ENCODE measurements at places on chromosomes 11 and 22.

DNA sequence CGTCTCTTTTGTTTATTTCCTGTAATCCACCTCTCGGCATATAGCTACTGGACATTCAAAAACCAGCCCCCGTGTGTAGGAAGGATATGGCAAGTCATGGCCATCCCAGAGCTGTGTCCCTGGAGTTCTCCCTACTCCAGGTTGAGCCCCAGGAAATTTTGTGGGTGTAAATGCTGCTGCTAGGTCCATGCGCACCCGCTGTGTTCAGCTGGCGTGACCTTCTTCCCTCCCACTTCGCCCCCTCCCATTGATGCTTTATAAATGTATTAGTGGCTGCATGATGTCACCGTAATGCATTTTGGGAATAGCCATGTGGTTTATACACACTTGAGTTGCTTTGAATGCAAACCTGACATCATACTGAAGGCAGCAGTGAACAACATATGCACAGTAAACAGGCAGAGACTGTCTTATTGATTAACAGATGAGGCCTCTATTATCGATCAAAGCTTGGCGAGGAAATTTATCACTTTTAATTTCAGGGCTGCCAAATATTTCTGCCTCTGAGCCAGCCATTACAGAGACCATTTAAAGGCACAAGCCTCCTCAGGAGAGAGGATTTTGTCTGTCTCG, 113.6 kb upstream of the NNMT start:
- H3K4me3 ChIP-seq: peak overlapping the region; percentile 23
- H3K4me1 ChIP-seq: peaks cover 94% of the 10 kb centered on the region
- no peaks in the 10 kb centered on the region for H3K27me3 ChIP-seq
- H3K27ac ChIP-seq: peak overlapping the region; percentile 99

GRCh38 chr22:44709881-44710392, 7.9 kb downstream of the PRR5 start:
- no peak for DNase-seq
- no peak overlapping the region for H3K4me3 ChIP-seq
- peaks cover 11% of the 10 kb centered on the region for H3K4me1 ChIP-seq
- H3K27me3 ChIP-seq: no peaks in the 10 kb centered on the region

GRCh38 chr22:41563051-41563711, 2.4 kb downstream of the CSDC2 start:
- H3K27me3 ChIP-seq: peaks cover 26% of the 10 kb centered on the region
- H3K4me3 ChIP-seq: no peak overlapping the region
- DNase-seq: no peak
- no peak overlapping the region for H3K27ac ChIP-seq

GRCh38 chr11:11381471-11382105, 28.5 kb upstream of the CSNK2A3 start:
- H3K4me1 ChIP-seq: no peaks in the 10 kb centered on the region
- no peak overlapping the region for H3K4me3 ChIP-seq
- DNase-seq: no peak
- H3K27me3 ChIP-seq: no peaks in the 10 kb centered on the region
- H3K27ac ChIP-seq: no peak overlapping the region

GRCh38 chr11:6962141-6962540, 35.9 kb downstream of the ZNF215 start:
- no peak overlapping the region for H3K27ac ChIP-seq
- DNase-seq: no peak

DNA sequence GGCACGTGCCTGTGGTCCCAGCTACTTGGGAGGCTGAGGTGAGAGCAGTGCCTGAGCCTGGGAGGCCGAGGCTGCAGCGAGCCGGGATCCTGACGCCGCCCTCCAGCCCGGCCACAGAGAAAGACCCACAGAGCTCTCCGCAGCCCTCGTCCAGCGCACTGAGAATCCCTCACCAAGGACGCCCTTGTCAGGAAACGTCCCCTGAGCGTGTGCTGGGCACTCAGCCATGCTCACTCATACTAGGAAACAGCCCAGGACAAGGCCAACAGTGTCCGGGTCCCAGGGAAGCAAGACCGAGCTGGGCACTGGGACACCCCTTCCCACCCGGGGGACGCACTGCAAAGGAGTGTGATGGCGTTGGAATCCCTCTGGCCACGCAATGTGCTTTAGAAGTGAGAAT, 14.5 kb downstream of the DEAF1 start:
- H3K27me3 ChIP-seq: no peaks in the 10 kb centered on the region
- H3K36me3 ChIP-seq: peaks cover 31% of the 10 kb centered on the region
- no peak overlapping the region for H3K4me3 ChIP-seq
- H3K27ac ChIP-seq: no peak overlapping the region

DNA sequence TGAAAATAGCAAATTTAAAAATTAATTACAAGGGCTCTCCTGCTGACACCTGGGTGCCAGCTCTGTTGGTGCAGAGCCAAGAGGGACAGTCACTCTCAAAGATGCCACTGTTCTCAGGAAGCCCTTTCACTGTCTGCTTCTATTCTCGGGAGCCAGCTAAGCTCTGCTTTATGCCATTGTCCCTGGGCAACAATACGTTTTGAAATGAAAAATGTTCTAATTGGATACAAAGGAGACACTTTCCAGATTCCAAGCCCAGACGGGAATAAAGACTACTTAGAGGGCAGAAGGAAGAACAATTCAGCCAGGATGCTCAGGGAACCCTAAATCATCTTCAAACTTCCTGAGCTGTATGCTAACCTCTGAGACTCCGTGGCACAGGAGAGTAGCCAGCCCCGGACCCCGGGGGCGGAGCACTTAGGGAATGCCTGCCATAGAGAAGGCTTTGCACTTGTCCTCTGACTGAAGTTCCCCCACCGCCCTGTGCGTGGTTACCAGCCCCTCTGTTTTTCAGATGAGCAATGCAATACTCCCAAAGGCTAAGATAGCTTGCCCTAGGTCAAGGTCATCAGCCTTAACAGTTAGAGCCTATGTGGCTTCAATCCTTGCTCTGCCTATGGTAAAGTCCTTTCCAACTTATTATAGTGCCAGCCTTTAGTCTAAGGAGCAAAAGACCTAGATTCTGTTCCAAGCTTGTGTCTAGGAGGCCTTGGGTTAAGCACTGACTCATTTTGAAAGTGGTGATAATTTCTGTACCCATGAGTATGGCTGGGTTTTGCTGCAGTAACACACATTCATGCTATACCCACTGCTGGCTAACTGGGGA, 150.9 kb downstream of the CACNA1I start:
- DNase-seq: no peak
- H3K4me3 ChIP-seq: no peak overlapping the region
- peaks cover 7% of the 10 kb centered on the region for H3K27me3 ChIP-seq
- no peak overlapping the region for H3K27ac ChIP-seq
- no peaks in the 10 kb centered on the region for H3K36me3 ChIP-seq

DNA sequence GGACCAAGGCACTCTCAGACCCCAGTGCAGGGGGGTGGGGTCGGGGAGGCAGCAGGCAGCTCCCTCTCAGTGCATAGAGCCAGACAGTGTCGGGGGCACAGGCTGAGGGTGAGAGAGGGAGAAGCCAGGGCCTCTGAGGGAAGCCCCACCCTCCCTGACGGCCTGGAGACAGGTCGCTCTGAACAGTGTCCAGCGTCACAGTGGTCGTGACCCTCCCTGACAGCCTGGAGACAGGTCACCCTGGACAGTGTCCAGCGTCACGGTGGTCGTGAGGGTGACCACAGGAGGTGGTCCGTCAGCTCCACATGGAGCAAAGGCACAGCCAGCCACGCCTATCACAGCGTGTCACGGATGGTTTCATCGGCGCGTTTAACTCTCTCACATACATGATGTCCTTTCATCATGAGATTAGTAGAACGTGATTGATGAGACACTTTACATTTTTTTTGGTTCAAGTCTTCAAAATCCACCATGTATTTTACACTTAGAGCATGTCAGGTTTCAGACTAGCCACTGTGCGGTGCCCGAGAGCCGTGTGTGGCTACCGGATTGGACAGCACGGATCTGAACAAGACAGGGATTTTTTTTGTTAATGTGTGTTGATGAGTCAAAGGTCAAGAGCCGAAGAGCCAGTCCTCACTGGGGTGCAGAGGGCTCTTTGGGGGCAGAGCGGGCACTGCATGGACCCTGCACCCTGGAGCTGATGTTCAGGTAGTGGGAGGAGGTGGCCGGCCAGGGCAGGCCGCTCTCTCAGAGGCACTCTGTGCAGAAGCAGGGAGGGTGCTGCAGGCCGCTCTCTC, 23.9 kb upstream of the PANX2 start:
- H3K36me3 ChIP-seq: no peaks in the 10 kb centered on the region
- H3K4me3 ChIP-seq: no peak overlapping the region
- H3K27me3 ChIP-seq: peaks cover 3% of the 10 kb centered on the region
- H3K27ac ChIP-seq: no peak overlapping the region
- DNase-seq: no peak

DNA sequence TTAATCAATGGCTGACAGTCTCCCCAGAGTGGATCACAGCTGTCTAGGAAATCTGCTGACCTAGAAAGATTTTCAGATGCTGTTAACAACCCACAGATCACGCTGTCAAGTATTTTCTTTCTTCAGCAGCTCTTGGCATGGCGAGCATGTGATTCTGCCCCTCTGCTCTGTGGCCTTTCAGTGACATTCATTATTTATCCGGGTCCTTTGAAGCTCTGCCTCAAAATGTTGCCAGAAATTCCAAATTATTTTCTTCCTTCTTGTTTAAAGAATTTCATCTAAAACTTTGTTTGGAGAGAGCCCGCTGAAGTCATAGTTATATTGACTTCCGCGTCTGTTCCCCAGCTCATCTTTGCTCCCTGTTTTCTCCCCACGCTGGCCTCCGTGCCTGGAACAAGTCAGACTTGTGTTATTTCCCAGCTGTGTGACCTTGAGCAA, 134.1 kb downstream of the COMMD9 start:
- no peaks in the 10 kb centered on the region for H3K4me1 ChIP-seq
- H3K36me3 ChIP-seq: no peaks in the 10 kb centered on the region
- H3K27ac ChIP-seq: no peak overlapping the region
- peaks cover 3% of the 10 kb centered on the region for H3K27me3 ChIP-seq
- no peak for DNase-seq

DNA sequence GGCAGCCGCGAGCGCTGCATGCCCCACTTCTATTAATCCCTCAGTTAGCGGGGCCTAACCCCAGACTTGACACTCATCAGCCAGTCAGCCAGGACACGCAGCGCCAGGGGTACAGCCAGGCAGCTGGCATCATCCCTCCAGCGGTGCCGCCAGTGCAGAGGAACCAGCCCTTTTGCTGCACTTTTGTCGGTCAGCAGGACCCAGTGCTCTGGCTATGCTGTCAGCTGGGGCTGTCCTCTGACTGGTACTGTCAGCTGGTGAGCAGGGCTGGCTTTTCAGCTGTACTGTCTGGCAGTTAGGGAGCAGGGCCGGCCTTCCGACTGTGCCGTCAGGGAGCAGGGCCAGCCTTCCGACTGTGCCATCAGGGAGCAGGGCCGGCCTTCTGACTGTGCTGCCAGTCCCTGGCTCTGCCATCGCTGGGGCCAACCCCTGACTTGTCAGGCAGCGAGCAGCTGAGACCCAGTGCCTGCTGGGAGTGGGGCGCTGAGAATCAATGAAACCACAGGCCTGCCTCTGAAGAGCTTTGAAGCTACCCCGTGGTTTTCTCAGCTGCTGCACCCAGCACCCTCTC, 115.4 kb downstream of the KIAA1671 start:
- no peaks in the 10 kb centered on the region for H3K27me3 ChIP-seq
- peaks cover 93% of the 10 kb centered on the region for H3K4me1 ChIP-seq
- peak overlapping the region; percentile 86 for H3K4me3 ChIP-seq
- peak; percentile 95 for DNase-seq
- H3K27ac ChIP-seq: peak overlapping the region; percentile 99

DNA sequence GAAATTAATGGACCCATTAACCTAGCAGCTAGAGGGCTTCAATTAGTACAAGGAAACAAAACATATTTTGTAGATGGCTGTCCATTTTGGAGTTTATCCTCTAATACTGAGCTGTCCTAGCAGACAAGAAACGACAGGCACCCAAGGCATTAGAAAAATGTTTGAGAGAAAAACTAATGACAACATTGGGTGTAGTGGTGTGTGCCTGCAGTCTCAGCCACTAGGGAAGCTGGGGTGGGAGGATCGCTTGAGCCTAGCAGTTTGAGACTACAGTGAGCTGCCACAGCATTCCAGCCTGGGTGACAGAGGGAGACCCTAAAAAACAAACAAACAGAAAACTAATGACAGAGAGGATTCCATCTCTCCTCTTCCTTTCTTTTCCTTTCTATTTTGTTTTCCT, 1.5 kb downstream of the A4GALT start:
- no peak for DNase-seq
- peak overlapping the region; percentile 41 for H3K4me3 ChIP-seq
- no peak overlapping the region for H3K27ac ChIP-seq
- H3K27me3 ChIP-seq: peaks cover 57% of the 10 kb centered on the region

DNA sequence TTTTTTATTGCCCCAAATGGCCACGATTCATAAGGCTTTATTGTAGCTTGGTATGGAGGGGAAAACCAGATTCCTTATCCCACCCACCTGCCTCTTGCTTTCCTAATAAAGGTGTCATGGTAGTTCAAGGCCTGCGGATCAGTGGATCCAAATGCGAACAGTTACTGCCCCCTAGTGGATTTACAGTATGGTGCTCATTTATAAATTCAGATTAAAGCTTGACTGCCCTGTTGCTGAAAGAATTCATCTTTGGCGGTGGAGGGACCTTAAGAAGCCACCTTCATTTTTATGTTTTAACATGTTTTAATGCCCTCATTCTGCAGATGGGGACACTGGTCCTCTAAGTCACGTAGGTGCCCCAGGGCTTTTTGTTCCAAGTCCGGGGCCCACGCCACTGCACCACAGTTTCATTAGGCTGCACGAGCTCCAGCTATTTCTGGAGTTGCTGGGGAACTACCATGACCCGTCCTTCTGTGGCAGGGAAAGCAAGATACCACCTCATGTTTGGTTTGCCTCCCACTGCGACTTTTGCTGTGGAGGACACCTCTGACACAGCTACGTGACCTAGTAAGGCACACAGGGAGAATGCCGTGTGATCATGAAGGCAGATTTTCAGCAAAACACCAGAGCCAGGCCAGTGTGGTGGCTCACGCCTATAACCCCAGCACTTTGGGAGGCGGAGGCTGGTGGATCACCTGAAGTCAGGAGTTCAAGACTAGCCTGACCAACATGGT, 15.6 kb upstream of the INCENP start:
- peak overlapping the region; percentile 5 for H3K27ac ChIP-seq
- peak; percentile 66 for DNase-seq
- peaks cover 5% of the 10 kb centered on the region for H3K27me3 ChIP-seq
- no peak overlapping the region for H3K4me3 ChIP-seq
- peaks cover 20% of the 10 kb centered on the region for H3K4me1 ChIP-seq

GRCh38 chr22:17418890-17419324, 49.6 kb downstream of the CECR2 start:
- H3K4me1 ChIP-seq: no peaks in the 10 kb centered on the region
- H3K36me3 ChIP-seq: no peaks in the 10 kb centered on the region
- H3K27ac ChIP-seq: no peak overlapping the region
- no peaks in the 10 kb centered on the region for H3K27me3 ChIP-seq
- no peak overlapping the region for H3K4me3 ChIP-seq
- no peak for DNase-seq

GRCh38 chr11:132028380-132029240, 658.2 kb downstream of the NTM start:
- peak; percentile 7 for DNase-seq
- no peak overlapping the region for H3K27ac ChIP-seq
- no peaks in the 10 kb centered on the region for H3K4me1 ChIP-seq
- H3K27me3 ChIP-seq: no peaks in the 10 kb centered on the region
- no peaks in the 10 kb centered on the region for H3K36me3 ChIP-seq

- no peak overlapping the region for H3K4me3 ChIP-seq
- no peak overlapping the region for H3K27ac ChIP-seq
- no peaks in the 10 kb centered on the region for H3K27me3 ChIP-seq
- H3K4me1 ChIP-seq: no peaks in the 10 kb centered on the region
- no peak for DNase-seq
- peaks cover 4% of the 10 kb centered on the region for H3K36me3 ChIP-seq
Observed at GRCh38 chr22:23306438-23306921, 126.2 kb downstream of the BCR start.

Measured in activated CD4-positive, alpha-beta T cell treated with anti-CD3 and anti-CD28 coated beads, Interleukin-2, amount 10 ng/mL, durations not matched to agents 7 days and 5 days (primary cell).